ENCODE measurements at places on chromosomes 16 and 17.

DNA sequence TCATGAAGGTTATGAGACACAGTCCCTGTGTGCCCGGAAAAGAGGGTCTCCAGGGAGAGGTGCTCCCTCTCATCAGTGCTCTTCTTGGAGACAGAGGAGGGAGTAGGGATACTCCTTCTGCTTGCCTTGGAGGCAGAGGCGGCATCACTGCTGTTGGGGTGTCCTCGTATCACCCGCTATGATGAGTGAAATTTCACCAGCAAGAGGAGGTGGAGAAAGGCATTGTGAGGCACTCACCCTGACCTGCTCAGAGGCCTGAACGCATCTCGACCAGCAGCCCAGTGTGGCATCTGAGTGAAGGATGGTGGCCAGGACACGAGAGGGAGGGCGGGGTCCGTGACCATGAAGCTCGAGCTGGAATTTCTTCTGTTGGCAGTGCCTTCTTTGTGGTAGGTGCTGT is 222.1 kb upstream of the CHMP6 start:
- DNase-seq = no peak

DNA sequence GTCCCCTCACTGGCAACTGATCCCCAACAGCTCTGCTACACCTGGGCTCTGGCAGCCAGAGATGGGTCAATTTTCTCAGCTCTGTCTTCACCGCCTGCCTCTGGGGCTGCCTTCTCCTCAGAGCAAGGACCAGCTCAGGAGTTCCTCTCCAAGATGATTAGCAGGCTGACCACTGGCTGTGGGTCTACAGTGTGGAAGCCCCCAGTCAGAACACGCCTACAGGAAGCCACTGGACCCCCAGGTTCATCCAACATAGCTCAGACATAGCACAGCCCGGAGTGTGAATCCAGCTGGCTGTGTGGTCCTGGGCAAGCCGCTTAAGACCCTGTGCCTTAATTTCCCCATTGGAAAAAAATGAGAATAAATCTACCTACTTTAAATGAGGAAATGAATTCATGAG is 4.9 kb downstream of the DOK4 start:
- no peak for DNase-seq

DNA sequence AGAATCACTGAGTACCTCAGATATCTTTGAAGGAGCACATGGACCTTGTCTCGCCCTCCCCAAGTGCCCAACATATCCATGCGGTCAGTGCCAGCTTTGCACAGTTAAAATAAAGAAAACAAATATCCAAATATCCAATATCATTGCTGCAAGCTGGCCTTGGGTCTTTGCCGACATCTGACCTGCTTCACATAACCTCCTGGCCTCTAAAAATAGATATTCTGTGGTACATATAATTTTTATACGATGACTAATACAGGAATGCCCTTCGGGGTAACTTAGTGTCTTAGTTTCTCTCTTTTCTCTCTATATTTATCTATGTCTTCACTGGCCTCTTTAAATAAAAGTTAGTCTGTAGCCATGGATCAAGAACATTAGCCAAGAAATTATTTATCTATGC is 67.8 kb downstream of the MAF start:
- no peak for DNase-seq

DNA sequence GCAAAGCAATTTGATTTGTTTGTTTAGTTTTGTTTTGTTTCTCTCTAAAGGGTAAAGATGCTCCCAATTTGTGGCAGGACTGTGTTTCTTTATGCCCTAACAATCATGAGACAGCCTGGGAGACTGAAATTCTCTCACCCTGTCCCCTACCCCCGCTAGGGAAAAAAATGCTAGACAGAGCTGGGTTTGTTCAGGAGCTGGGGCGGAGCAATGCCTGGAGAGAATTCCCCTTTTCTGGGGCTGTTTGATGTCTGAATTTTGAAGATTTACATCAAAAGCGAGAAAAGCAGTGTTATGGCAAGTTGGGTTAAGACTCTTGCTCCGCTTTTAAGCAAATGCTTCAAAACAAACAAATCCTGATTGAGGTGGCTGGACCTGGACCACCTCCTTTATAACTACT is 8.4 kb downstream of the MAF start:
- DNase-seq = no peak

DNA sequence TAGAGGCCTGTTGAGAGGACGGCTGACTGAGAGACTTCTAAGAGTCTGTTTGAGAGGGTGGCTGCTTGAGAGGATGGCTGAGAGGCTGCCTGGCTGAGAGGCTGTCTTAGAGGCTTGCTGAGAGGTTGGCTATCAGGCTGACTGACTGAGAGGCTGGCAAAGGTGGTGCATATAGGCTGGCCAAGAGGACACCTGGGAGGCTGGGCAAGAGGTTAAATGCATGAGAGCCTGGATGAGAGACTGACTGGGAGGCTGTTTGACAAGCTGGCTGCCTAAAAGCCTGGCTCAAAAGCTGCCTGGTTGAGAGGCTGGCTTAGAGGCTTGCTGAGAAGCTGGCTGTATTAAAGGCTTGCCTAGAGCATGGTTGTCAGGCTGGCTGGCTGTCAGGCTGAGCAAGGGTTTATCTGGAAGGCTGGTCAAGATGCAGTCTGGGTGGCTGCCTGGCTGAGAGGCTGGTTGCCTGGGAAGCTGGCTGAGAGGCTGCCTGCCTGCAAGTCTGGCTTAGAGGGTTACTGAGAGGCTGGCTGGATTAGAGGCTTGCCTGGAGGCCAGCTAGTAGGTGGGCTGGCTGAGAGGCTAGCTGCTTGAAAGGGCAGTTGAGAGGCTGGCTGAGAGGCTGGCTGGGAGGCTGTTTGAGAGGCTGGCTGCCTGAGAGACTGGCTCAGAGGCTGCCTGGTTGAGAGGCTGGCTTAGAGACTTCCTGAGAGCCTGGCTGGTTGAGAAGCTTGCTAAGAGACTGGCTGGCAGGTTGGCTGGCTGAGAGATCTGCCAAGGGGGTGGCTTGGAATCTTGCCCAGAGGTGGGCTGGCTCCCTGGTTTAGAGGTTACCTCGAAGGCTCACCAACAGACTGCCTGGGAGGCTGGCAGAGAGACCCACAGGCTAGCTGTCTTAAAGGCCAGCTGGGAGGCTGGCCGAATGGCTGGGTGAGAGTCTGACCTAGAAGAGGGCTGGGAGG is 38.3 kb upstream of the ACSM2B start:
- no peak for DNase-seq

GRCh38 chr16:1007284-1007850 is 25.8 kb downstream of the SOX8 start:
- no peak for DNase-seq

GRCh38 chr16:56252835-56253234 is 61.5 kb downstream of the GNAO1 start:
- no peak for DNase-seq

DNA sequence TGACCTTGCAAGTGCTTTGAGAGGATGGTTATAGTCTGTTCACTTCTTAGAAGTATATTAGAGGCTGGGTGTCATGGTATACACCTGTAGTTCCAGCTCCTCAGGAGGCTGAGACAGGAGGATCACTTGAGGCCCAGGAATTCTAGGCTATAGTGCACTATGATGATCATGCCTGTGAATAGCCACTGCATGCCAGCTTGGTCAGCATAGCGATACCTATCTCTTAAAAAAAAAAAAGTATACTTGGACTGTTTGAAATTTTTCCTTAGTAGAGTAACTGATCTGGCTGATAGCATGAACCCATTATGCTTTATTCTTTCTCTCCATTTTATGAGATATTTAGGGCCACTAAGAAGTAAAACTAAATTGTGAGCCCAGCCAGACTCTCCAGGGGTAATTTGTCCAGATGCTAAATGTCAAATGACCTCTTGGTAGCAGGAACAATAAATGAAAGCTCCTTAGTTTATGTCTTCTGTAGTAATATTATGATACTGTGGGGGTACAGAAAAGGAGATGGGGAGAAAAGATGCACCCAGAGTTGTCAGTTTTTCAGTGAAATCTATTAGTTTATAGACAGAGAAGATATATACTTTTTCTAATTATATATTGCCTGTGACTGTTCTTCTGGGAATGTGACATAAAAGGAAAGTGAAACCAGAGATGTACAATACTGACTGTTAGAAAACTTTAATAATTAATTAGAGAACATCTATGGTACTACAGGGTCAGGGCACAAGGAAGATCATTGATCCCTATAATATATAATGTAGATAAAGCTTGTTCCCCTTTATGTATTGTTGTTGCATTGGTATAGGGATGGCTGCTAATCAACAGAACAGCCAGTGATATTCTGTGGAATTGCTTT is 335.3 kb upstream of the TBX2 start:
- no peak for DNase-seq

DNA sequence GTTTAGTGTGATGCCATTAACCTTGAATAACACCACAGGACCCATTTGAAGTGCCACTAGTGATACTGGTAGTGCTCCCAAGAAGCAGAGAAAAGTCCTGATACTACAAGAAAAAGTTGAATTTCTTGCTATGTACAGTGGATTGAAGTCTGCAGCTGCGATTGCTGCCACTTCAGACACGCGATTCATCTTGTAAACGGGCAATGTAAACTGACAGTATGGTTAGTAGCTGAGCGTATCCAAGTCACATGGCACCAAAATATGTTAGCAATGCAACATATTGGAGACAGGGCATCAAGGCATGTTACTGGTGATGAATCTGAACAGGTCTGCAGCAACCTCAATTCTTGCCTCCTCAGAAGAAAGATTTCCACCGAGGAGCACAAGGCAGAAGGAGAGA is 238.9 kb downstream of the HS3ST3B1 start:
- no peak for DNase-seq

All from occipital lobe (tissue), 3 donors.